ENCODE measurements at places on chromosomes 16 and 17.
A peak's percentile ranks its signal among the peaks of the same experiment; 100 is the strongest.

DNA sequence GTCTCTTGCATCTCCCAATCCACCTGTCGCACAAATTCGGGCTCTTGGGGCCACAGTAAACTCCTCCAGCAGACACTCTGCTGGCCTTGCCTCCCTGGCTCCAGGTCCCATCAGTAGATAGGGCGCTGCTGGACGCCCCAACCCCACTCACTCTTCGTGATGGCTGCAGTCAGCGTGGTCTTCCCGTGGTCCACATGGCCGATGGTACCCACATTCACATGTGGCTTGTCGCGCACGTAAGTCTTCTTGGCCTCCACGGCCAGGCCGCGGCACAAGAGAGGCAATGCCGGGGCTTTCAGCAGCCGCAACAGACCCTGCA lies 428 bp downstream of the TUFM start:
- DNase-seq, result no peak

DNA sequence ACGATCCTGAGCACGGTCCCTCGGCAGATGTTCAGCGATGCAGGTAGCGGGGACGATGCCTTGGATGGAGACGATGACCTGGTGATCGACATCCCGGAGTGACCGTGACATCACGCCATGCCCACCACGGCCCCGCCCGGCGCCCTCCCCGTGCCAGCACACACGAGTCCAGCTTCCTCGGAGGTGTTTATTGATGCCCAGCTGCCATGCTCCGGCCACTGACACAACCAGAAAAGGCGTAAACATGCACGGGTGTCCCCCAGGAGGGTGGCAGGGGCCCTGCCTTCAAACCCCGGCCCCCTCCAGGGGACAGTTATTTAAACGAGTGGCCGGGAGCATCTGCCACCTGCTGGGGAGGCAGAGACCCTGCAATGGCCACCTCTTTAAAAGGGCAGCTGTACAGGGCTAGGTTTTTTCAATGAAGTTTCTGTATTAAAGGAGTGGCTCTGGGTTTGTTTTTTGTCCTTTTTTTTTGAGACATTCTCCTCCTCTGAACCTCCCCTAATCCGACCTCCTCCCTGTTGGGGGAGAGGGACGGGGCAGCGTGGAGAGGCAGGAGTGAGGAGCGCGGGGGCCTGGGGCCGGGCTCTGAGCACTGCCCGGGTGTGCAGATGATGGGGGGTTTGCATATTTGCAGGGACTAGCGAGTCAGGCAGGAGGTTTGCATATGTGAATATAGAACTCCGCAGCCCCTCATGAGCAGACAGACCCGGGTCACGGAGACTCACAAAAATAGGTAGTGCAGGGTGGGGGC lies 5.3 kb downstream of the DOC2A start:
- DNase-seq, result no peak

GRCh38 chr16:19128454-19129200 lies 14.9 kb downstream of the ITPRIPL2 start:
- no peak for DNase-seq

GRCh38 chr17:17834974-17835373 lies 1.8 kb downstream of the SREBF1 start:
- DNase-seq, result no peak

DNA sequence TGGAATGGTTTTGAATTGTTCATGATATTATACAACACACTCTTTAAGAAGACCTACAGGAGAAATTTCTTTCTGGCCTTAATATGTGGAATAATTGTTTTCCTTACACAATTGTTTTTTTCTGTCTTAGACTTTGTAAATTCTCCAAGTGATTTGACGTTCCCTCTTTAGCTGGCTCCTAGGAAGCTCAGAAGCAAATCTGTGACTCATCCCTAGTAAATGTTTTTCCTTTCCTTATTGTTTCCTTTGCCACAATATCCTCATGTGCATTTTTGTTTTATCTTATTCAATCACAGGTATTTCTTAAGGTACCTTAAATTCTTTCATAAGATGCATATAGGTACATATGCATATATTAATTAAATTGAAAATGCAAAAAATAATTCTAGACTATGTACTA lies 13.5 kb downstream of the KIAA0753 start:
- DNase-seq, result no peak

DNA sequence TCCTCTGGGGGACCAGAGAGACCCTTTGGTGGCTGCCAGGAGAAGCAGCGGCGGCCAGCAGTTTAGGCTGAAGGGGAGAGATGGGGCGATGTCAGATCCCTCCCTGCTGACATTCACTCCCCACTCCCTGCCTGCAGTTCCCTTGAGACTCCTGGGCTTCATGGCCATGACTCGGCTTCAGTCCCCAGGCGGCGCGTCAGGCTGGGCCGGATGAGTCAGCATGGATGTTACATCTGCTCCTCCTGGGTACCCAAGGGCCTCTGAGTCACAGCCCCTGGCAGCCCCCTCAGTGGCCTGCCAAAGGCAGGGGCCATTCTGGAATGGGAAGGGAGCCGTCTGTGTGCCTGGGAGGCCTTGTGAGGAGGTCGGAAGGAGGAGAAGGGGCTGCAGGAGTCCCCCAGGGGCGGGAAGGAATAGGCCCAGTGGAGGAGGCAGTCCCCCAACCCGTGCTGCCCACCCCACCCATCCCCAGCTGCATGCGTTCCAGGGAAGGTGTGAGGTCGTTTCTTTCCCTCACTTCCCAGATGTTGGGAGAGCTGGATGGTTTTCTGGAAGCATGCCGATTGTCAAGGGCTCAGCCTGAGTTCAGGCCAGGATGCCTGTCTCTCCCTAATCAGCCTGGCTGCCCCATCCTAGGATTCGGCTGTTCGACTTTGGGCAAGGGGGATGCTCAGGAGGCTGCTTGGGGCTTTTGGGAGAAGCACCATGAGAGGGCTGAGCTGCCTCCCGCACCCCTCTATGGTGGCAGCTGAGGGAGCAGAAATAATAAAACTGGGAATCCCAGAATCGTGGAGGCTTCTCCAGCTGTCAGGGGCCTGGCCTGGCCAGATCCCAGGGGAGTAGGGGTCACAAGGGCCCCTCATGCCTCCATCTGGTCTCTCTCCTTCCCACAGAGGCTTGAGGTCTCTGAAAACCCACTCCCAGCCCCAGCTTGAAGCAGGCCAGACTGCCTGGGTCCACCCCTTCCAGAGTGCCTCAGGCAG lies 9.7 kb downstream of the RHBDL3 start:
- peak; percentile 70 for DNase-seq

- DNase-seq, result no peak
Measured at GRCh38 chr16:88917146-88917914, 50.9 kb upstream of the PABPN1L start.

DNA sequence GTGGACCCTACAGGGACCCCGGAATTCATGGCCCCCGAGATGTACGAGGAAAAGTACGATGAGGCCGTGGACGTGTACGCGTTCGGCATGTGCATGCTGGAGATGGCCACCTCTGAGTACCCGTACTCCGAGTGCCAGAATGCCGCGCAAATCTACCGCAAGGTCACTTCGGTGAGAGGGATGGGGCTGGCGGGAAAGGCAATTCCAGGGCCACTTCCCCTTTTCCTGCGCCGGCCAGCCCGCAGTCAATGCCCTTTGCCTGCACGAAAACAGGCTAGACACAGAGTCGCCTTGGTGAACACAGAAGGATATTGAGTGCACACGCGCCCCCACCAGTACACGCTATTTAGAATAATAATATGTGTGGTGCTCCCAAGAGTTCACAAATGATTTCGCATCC lies 4.0 kb downstream of the WNK4 start:
- no peak for DNase-seq

GRCh38 chr17:78568494-78569115 lies 8.6 kb downstream of the DNAH17 start:
- peak; percentile 52 for DNase-seq
